MV-4-11 (cell line): ENCODE measurements at places on chromosomes 2 and 18.

- no peak for DNase-seq
Measured at GRCh38 chr18:369224-370015, 101.6 kb upstream of the THOC1 start.

GRCh38 chr18:26940744-26941398 is 75.4 kb upstream of the AQP4 start:
- no peak for DNase-seq

DNA sequence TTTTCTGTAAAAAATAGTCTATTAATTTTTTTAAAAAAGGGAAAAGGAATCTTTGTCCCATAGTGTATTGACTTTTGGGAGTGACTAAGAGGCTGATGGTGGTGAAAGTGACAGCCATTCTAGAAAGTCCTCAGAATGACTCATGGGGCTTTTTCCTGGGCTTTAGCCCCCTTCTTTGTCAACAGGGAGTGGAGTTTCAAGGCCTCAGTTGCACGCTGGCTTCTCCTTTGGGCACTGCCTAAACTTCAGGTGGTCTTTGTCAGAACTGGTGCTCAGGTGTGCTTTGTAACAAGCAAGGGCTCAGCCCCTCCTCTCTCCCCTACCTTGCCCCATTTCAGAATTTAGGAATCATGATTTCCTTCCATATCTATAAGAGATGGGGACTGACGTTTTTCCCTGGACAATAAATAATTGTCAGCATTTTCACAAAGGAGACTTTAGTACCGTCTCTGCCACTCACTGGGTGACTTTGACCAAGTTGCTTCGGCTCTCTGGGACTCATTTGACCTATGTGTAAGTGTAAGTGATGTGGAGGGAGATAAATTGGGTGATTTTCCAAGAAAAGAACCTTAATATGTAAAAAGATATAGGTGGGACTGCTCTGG is 61.2 kb upstream of the IGFBP2 start:
- no peak for DNase-seq

GRCh38 chr2:24494410-24494809 is 3.4 kb downstream of the NCOA1 start:
- no peak for DNase-seq

DNA sequence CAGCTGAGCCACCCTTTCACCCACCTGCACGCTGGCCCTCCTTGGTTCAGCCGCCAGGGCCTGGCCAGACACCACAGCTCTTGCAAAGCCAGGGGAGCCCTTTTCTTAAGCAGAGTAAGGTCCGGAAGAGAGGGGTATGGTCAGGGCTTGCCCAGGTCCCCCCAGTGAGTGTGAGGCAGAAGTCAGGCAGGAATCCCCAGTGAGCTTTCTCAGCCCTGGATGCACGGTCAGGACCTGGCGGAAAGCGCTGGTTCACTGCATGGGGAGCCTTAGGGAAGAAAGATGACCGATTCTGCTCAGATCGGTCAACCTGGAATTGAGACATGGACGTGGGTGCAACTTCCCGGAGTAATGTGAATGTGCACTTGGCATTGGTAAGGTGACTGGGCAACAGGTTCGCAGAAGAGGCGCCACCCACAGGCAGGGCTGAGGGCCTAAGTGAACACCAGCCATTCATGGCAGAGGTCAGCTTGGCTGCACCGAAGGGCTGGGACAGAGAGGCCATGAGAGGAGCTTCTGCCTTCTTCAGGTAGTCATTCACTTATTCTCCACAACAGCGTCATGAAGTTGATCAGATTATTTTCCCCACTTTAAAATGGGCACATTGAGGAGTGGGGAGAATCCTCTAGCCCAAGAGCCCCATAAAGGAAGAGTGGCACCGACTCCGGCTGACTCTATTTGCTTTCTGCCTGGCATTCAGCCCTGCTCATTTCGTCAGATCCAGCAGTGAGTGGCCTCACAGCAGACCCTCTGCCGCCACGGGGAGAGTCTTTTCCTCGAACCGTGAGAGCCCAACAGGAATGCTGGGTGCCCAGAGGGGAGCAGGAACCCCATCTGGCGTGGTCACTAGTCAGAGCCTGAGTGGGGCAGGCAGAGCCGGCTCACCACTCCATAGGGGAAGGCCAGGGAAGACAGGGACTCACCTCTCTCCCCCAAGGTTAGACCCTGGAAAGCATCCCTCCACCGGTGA is 35.8 kb downstream of the SCTR start:
- DNase-seq, result no peak

GRCh38 chr2:240413813-240414429 is 21.5 kb upstream of the GPC1 start:
- no peak for DNase-seq

GRCh38 chr2:235170016-235170415 is 218.2 kb downstream of the SH3BP4 start:
- DNase-seq, result no peak

DNA sequence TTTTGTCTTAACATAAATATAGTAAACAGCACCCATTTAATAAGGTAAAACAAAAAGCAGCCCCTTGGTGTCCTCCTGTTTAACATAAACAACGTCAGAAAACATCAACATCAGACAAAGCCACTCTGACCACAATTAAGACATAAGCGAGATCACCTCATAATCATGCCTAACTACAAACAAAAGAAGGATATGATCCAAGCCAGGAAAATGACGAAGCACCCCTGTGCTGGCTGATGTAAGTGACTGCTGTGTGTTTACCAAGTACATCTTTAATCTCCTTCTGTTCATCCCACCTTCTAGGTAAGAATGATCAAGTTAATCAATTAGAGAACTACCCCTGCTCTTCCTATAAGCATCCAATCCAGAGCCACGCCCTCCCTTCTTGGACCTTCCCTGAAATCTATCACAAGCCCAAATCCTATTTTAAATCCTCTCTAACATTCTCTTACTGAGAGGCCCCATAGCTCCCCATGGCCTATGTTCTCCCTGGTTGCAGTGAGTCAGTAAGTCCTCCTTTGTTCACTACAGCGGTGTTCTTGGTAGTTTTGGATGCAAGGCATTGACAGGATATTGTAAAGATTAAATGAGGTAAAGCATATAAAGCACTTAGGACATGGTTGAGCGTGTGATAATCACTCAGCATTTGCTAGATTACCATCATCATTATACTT is 424.2 kb downstream of the TSN start:
- DNase-seq, result no peak

DNA sequence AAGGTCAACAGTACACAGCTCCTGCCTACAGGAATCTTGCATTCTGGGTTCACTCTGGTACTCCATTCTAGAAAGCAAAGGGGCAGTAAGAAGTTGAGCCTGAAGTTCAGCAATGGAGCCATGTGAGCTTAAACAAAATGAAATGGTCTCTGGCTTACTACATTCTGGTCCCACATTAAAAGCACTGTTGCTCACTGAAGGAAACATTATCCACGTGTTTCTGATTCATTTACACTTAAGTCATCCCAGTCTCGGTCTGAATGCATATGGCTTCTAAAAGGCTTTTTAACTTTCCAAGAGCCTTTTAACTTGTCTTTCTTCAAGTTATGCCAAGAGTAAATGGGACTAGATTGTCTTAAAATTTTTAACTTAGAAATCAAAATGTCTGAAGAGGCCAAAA is 177.8 kb downstream of the LNPK start:
- no peak for DNase-seq

- DNase-seq, result no peak
Measured at GRCh38 chr2:224106794-224107193, 67.7 kb upstream of the SERPINE2 start.

GRCh38 chr2:101823347-101823791 is 125.9 kb downstream of the MAP4K4 start:
- DNase-seq, result peak; percentile 20

- no peak for DNase-seq
Measured at GRCh38 chr2:165161510-165161909, 42.3 kb downstream of the SCN3A start.

DNA sequence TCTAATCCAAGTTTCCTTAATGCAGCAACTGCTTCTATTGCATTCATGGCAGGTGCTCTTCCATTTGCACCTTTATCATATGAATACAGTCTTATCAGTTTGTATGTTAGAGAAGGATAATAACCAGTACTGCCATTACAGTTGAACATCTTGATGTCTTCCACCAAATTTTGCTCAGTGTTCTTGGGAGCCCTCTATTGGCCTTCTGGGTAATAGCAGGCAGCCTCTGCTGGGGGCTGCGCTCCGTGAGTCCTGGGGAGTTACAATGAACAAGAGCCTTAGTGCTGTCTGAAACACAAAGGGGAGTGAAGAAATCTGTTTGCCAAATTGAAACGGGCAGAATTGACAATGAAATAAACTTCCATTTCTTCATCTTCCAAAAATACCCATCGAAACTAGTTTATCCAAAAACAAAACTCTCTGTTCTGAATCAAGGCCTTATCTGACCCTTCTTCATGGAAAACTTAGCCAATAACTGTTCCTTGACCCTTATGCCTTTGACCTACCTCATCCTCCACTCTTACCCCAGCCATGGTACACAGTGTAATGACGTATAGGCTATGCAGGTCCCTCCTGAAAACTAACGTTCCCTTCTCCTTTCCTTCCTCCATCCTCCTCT is 79.9 kb downstream of the ALK start:
- peak; percentile 2 for DNase-seq

- DNase-seq, result no peak
Measured at GRCh38 chr2:143717053-143717452, 587.8 kb downstream of the ARHGAP15 start.

DNA sequence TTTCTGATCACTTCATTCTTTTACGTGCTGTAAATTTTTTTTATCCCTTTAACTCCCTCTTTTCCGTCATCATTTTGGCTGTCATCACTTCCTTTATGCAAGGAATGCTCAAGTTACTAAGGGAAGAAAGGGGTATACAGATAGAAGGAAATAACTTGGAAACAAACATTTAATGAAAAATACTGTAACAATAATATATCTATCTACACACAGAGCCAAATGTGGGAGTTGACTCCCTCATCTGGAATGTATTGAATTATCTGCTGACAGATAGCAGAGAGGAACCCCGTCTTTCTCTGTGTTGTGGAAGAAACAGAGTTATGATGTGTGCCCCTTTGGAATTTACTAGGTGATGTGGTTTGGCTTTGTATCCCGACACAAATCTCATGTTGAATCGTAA is 182.5 kb upstream of the NXPH2 start:
- no peak for DNase-seq

GRCh38 chr2:24262421-24262970 is 87.6 kb downstream of the FAM228A start:
- DNase-seq, result no peak

GRCh38 chr2:8380026-8380425 is 301.8 kb upstream of the ID2 start:
- peak; percentile 15 for DNase-seq

DNA sequence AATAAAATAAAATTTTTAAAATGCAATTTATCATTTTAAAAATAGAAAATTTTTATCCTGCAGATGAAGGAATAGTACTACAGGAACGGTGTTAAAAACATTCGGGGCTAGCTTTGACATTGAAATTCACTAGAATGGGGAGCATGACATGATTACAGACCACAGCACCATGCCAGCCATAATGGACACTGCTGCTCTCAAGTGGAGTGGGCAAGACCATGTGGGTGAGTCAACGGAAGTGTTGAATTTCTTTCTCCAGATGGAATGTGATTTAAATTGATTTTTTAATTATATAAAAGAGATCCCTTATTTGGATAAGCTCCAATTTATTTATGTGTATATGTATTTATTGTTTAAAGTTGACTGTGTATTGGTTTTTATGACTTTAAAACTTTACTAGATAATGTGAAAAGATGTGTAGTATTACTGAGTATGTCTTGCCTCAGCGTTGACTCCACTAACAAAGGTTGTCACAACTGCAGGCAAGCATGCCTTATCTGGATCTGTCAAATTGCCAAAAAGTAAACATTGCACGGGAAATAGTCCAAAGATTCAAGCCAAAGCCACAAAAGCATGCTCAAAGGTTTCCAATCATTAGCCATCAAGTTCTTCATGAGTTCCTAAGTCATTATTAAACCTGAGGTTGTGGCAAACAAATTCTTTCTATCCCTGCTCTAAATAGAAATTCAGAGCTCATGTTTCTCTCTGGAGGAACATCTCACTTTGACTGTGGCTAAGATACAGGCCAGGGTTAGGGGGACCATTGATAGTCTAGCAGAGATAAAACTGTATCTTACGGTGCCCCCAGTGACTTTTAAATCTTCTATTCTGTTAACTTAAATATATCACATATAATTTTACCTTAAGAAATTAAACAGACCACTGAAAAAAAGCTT is 536.9 kb downstream of the TMX3 start:
- DNase-seq, result no peak

DNA sequence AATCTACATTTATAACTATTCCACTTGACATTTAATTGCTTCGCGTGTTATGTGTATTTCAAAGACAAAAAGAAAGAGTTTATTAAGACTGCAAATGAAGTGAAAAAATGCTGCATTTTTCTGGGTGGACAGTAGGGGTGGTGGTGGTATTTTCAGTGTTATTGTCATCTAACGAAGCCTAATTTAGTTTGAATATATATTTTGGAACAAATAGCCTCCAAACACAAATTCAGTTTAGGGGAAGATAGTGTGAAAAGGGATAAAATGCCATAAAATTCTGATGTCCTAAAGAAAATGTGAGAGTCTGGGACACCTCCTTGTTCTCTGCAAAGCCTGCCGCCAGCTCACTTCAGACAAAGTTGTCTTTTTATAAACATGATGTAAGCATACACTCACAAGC is 425.1 kb downstream of the NRXN1 start:
- no peak for DNase-seq

- DNase-seq, result no peak
Measured at GRCh38 chr2:73528688-73529087, 113.5 kb downstream of the NAT8 start.

- no peak for DNase-seq
Measured at GRCh38 chr2:230939691-230940470, 14.8 kb upstream of the GPR55 start.

GRCh38 chr2:61995065-61995464 is 89.6 kb downstream of the COMMD1 start:
- DNase-seq, result peak; percentile 40

- peak; percentile 46 for DNase-seq
Measured at GRCh38 chr2:178109813-178110212, 2.4 kb upstream of the RBM45 start.

GRCh38 chr2:108287169-108287568 is 1.5 kb upstream of the SULT1C2 start:
- peak; percentile 81 for DNase-seq

DNA sequence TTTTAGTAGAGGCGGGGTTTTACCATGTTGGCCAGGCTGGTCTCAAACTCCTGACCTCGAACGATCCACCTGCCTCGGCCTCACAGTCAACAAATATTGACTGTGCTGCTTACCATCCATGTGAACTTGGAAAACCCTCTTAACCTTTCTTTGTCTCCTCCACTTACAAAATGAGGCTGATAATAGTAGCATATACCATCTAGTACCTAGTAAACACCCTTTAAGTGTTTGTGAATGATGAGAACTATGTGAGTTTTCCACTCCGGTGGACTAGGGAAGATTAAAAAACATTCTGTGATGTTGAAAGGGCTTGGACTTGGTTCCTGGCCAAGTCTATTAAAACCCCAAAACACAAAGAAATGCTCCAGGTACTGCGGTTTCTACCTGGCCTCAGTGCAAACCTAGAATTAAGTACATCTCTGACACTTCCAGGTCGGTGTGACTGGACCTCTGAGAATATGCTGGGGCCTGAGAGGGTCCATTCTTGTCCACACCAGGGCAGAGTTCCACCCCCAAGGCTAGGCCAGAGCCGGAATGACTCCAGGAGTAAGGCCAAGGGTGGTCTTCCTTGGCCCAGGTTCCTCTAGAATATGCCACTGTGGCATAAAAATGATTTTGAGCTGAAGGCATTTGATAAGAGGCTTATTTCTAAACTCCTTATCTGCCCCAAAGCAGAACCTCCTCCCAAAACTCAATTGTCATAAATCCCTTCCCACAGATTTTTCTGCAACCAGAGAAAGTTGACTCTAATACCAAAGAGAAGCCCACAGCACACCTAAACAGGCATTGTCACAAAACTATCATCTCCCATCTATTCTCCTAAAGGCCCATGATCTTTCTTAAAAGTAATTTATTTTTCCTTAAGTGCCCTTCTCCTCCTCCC is 217.5 kb downstream of the TGIF1 start:
- no peak for DNase-seq
